ENCODE measurements at places on chromosomes 3 and 15.

DNA sequence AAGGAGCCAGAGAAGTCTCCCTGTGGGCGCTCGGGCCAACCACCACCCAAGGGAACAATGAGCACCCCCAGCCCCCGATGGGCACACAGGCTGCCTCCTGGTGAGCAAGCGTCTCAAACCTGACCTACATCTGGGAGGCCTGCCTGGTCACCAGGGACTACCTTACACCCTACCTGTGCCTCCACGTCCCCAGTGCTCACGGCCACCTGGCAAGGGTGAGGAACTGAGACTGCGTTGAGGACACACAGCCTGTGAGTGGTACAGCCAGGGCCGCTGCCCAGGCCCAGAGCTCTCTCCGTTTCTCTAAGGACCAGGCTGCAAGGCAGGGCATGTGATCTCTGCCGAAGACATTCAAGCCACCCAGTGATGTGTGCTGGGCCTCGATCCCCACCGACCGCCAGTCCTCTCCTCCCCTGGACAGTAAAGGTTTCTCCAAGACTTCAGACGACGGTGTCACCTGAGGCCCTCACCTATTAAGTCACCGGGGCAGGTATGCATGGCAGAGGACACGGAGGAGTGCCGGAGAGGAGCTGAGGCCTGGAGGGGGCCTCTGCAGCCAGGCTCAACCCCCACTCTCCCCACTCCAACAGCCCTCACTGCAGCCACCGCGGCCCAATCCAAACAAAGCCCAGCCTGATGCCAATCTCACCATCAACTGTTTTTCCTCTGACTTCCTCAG lies 2.8 kb downstream of the GOLGA8A start:
- no peak for DNase-seq

DNA sequence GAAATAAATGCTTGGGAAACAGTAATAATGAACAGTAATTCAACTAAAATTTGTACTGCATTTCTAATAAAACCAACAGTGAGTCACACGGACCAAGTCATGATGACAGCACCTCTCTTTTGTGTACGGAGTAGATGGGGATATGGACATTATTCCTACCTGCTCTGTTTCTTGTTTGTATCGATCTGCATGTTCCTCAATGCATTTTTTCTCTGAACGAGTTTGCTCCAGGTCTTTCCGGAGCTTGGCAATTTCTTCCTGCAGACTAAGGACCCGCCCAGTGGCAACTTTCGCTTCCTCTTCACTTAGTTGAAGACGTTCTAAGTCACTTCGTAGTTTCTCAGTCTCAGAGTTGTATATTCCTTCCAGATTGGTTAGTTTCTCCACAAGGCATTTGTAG lies 74.4 kb upstream of the MYO5C start:
- DNase-seq = no peak

GRCh38 chr15:65937476-65937875 lies 68.2 kb downstream of the RAB11A start:
- DNase-seq = no peak

DNA sequence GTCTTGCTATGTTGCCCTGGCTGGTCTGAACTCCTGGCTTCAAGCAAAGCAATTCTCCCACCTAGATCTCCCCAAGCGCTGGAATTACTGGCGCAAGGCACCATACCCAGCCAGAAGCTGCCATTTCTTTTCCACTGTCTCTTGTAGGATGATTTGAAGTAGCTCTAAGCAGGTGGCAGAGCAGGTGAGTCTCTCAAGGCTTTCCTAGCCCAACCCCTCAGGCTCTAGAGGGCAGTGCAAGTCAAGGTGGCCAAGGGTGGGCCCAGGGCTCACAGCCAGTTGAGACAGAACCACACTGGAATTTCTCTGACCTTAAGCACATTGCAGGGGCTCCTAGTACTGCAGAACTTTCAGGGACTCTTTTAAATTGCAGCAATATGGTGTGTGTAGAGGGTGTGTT lies 15.6 kb upstream of the DAG1 start:
- no peak for DNase-seq

DNA sequence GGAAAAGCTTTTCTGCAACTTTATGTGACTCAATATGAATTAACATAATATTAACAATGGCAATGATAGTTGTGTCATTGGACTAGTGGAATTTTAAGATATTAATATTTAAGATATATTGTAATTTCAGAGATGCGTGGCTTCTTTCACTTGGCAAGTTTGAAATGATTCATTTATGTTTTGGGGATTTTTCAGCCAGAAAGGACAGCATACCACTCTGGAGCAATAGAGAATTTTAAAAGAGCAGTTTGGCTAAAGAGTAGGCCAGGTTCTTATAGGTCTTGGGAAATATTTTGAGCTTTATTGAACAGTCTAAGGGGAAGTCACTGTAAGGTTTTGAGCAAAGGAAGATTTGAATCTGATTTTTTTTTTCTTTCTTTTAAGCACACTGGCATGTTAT lies 16.5 kb downstream of the GMPS start:
- DNase-seq = no peak

GRCh38 chr3:197520311-197521276 lies 35.2 kb downstream of the BDH1 start:
- no peak for DNase-seq

DNA sequence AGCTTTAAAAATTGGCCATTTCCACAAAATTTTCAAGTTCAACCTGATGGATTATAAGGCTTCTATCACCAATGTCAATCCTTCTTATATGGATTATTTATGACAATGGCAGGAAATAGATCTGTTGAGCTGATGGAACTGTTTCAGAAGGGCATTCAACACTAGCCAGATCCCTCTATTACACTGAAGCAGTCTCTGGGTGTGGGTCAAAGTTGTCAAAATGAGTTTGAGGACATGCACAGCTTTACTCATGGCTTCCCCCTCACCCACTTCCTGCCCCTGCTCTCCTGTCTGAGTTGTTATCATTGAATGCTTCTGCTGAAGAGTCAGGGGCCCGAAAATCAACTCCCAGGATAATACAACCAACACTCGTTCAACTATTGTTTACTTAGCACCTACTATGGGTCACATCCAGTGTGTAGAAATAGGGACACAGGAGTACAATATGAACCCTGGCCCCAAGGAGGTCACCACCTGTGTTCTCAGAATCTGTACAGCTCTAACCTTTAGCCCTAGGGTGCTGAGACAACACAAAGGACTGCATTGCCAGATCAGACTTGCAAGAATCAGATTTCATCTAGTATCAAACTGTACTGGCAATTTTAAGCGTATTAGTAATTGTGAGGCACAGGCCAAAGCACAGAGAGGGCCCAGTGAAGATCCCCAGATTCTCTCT lies 41.7 kb upstream of the FAM3D start:
- no peak for DNase-seq

DNA sequence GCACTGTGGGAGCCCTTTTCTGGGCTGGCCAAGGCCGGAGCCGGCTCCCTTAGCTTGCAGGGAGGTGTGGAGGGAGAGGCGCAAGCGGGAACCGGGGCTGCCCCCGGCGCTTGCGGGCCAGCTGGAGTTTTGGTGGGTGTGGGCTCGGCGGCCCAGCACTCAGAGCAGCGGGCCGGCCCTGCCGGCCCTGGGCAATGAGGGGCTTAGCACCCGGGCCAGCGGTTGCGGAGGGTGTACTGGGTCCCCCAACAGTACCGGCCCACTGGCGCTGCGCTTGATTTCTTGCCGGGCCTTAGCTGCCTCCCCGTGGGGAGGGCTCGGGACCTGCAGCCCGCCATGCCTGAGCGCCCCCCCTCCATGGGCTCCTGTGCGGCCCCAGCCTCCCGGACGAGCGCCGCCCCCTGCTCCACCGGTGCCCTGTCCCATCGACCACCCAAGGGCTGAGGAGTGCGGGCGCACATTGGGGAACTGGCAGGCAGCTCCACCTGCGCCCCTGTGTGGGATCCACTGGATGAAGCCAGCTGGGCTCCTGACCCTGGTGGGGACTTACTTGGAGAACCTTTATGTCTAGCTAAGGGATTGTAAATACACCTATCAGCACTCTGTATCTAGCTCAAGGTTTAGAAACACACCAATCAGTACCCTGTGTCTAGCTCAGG lies 707.7 kb downstream of the GRM7 start:
- no peak for DNase-seq

DNA sequence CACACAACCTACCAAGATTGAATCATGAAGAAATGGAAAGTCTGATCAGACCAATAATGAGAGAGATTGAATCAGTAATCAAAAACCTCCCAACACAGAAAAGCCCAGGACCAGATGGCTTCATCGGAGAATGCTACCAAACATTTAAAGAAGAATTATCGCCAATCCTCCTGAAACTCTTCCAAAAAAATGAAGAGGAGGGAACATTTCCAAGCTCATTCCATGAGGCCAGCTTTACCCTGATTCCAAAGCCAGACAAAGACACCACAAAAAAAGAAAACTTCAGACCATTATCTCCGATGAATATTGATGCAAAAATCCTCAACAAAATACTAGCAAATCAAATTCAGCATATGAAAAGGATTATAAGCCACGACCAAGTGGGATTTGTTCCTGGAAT lies 94.1 kb downstream of the SENP2 start:
- no peak for DNase-seq

GRCh38 chr3:47440131-47440530 lies 35.6 kb downstream of the SCAP start:
- no peak for DNase-seq
